ENCODE measurements at places on chromosomes 1 and 21.
A peak's percentile ranks its signal among the peaks of the same experiment; 100 is the strongest.

- DNase-seq: peak; percentile 81
These were observed 367.6 kb upstream of the VAMP3 start for GRCh38 chr1:7403265-7404045.

DNA sequence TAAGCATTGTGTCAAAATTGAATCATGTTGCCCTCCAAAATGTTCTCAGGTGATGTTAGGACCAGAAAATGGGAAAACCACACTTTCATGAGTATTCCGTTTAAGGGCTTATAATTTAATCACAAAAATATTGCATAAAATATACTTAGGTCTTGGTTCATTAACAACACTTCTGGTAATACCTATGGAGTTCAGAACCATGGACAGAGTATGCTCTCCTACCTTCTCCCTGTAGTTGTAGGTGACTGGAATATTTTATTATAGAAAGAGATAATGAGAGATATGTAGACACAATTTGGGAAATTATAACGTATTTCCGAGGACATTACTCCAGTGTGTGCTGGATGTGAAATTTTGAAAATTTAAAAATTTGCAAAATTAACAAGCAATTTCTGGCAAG is 232.5 kb downstream of the NCAM2 start:
- no peak for DNase-seq

- DNase-seq: no peak
These were observed 15.8 kb upstream of the RGS13 start for GRCh38 chr1:192620071-192620635.

DNA sequence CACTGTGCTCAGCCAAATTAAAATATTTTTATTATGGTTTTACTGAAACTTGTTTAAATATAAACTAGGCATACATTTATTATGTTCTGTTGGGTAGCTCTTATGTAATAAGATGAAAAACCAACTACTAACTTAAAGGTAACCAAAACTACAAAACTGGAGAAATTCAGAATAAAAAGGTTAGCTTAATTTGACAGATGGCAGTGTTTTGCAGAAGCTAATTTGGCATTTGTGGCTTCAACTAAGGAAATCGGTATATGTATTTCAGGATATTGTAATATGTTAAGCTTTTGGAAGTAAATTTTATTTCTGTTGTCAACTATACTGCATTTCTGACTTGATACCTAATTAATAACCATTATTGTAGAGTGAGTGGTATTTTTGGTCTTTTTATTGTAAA is 18.8 kb downstream of the USP25 start:
- no peak for DNase-seq

Measured in GM06990 (cell line).